Activated CD4-positive, alpha-beta T cell treated with anti-CD3 and anti-CD28 coated beads, Interleukin-2, amount 50 U/mL, for 16 hours (primary cell): ENCODE measurements at places on chromosomes 7 and 10.

DNA sequence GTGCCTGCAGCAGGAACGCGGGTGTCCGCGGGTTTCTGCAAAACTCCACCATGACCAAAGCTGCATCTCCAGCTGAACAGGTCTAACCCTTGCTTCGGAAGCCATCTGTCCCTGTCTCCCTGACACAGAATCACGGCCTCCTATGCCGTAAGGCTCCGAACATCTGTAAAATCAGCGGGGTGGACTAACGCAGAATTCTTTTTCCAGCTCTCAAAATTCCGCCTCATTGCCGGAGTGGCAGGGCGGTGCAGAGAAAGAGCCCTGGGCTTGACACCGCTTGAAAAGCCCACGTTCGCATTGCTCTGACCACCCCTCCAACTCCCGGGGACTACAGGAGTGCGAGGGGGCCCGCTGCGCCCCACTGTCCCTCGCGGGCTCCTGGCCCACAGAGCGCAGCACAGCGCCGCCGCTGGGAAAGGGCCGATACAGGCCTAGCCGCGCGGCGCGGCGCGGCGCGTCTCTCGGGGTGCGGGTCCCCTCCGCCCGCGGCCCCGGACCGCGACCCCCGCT lies 409 bp downstream of the DNMBP start:
- DNase-seq = no peak

DNA sequence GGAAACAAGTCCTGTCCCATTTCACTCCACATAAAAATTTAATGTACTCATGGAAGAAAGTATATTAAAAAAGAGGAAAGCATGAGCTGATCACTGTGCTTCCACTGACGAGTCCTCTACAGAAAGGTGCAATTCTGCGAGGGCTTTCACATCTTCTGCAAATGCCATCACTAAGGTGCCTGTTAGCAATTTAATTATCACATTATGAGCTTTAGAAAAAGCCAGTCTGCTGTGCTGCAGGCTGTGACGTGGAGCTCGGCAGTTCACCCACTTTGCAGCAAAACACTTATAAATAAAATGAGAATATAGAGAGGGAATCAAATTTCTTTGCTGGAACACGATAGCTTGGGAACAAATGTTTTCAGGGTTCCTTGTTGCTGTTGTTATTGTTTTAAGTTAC lies 22.5 kb upstream of the NEUROD6 start:
- DNase-seq = no peak

- DNase-seq = peak; percentile 40
Observed at GRCh38 chr10:12703813-12704212, 297.7 kb downstream of the CCDC3 start.

GRCh38 chr10:77045085-77045484 lies 592.5 kb downstream of the KCNMA1 start:
- DNase-seq = no peak

DNA sequence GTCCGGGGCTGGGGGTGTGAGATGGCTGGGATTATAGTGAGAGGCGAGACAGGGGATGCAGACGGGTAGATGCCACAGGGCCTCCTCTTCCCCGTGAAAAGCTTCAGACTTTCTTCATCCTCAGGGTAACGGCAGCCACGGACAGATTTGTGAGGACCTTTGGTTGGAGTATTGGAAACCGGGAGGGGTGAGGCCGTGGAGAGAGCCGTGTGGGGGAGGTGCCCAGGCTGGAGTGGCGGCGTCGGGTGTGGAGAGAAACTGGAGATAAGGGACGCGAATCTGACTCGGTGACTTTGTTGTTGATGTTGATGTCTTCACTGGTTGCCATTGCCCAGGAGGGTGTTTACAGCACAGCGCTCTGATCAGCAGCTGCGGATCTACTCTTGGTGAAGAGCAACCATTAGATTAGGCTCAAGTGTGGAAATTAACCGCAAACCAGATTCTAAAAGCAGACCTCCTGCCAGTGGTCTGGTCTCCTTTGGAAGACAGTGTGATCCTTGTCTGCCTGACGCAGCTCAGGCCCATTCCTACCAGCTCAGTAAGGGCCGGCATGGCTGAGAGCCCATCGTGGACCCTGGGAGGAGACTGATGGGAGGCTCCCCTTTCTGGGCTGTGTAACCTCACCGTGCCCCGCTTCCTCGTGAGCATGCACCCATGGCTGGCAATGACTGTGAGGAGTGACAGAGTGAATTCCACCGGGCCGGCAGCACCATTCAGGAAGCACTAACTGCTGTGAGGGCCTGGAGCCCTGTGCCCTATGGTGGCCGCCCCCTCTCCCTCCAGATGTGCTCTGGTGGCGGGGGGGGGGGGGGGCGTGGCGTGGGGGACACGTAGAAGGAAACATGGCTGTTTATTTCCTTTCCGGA lies 90.3 kb downstream of the INPP5A start:
- DNase-seq = no peak

DNA sequence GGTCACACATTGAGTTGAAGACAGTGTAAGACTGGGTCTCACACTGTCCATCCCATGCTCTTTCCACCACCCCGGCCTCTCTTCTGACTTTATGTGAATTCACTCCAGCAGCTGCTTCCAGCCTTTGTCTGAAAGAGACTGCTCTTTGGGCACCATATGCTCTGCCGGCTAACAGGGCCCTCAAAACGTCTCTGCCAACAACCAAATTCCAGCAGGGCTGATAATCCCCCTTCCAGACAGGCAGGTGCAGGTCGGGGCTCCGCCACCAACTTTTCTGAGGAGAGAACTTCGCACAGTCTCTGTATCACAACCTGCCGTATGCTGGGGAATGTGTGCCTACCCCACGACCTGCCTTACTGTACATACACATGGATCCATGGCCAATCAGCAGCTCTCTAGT lies 64.3 kb downstream of the PLXNA4 start:
- no peak for DNase-seq

DNA sequence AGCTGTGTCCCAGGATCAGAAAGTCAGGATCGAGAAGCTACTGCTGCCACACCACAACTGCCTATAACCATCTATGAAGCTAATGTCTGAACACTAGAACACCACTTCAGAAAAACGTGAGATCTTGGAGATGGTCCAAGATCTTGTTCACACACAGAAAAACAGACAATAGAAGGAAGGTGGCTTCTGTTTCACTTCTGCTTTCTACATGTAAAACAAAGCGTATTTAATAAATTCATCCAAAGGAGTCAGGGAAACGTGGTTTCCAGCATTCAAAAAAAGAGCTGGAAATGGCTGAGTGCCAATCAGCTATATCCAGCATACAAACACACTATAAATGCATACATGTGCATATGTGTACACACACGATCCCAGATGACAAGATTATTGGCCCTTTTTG lies 70.2 kb upstream of the CCDC71L start:
- no peak for DNase-seq

DNA sequence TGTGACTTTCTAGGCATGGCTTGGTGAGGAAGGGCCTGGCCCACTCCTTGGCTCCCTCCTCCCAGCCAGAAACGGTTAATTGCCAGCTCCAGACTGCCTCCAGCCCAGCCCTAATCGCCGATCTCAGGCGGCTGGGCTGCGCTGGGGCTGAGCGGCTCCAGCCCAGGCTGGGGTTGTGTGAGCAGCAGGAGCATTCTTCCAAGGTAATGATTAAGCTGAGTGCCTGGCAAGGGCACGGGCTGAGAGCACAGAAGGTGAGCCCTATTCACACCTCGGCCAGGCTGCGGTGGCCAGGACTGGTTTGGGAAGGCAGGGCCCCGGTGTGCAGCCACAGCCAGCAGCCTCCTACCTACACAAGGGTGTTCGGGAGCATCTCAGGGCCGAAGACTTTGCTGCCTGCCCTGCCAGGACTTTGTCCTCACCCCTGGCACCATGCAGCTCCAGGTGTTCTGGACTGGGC lies at the start of gene TMEM72:
Gene TMEM72, plus strand, starts transcription at position 257 of the 460 bp plus-strand sequence. Its CDS starts 176 bp downstream, at position 433.
- no peak for DNase-seq

DNA sequence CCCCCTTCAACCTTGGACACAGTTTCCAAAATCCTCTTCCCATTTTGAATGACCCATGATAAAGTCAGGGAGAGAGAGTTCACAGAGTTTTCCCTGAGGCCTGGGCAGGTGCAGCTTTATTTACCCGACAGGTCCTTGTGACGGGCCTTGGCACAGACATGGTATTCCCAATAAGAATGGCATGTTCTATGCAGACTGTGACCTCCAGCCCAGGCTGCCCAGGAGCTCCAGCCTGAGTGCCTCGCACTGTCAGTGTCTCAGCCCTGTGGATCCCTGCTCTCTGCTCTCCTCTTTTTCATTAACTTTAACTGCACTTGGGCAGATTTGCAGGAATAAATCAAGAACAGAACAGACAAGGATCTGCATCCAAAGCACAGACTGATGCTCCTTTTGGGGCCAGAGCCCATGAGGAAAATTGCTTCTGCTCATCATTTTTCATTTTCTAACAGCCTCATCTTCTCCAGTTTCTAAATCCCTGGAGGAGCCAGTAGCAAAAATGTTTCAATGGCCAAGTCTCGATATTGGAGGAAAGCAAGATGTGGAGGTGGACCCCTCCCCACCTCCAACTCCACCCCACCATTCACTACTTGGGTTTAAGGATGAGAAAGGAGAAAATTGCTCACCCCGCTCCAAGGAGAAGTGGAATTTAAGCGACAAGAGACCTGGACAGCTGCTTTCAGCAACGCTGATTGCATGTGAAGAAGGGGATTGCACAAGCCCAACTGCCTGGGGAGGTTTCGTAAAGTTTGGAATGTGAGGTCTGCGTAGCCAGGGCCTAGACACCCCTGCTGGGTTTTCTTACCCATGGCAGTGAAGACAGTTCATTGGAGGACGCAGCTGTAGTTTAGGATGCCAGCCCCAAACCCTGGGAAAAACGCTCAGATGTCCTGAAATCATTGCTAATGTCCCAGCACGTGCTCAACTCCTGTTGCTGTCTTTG lies 225.9 kb downstream of the WDR11 start:
- no peak for DNase-seq

DNA sequence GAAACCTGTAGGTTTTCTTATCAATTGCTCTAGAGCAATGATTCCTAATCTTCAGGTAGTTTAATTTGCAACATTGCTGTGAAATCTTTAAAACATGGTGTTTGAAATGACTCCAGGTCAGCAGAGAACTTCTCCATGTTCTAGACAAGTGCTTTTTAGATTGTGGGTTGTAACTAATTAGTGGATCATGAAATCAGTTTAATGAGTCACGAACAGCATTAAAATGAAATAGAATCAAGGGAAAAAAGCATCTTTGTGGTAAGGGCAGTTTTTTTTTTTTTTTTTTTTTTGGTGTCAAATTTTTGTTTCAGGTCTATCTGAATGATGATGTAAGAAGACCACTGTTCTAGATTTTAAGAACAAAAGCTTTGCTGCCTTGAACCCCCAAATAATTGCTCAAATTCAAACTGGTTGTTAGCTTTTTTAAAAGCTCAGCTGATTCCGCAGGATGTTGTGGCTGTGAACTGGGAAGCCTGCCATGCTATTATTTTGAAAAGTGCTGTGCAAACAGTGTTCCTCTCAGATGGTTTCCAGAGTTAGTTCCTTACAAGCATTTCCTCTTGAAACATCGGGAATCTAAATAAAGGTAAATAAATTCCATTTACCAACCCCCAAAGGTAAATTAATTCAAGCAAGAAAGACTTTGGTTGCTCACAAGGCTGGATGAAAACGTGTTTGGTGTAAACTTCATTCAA lies 13.1 kb upstream of the PDK4 start:
- DNase-seq = no peak

DNA sequence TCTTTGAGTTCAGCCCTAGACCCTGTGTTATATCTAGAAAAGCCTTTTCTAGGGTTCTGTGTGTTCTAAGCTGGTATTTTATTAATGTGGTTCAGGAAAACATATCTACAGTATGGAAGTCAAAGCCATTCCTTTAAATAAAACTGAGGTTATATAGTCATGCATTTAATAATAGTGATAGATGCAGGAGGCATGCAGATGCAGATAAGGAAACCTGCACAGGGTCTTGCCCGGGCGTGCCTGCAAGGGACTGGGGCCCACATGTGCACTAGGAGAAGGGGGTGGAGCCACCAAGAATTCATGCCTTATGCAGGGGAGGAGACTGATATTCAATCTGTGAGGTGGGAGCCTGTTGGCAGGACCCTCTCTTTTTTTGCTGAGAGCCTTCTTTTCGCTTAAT lies 171.5 kb downstream of the PRPF18 start:
- no peak for DNase-seq

GRCh38 chr10:26588611-26589010 lies 108.9 kb upstream of the PDSS1 start:
- no peak for DNase-seq

- no peak for DNase-seq
Observed at GRCh38 chr7:133837224-133837623, 289.9 kb upstream of the LRGUK start.

DNA sequence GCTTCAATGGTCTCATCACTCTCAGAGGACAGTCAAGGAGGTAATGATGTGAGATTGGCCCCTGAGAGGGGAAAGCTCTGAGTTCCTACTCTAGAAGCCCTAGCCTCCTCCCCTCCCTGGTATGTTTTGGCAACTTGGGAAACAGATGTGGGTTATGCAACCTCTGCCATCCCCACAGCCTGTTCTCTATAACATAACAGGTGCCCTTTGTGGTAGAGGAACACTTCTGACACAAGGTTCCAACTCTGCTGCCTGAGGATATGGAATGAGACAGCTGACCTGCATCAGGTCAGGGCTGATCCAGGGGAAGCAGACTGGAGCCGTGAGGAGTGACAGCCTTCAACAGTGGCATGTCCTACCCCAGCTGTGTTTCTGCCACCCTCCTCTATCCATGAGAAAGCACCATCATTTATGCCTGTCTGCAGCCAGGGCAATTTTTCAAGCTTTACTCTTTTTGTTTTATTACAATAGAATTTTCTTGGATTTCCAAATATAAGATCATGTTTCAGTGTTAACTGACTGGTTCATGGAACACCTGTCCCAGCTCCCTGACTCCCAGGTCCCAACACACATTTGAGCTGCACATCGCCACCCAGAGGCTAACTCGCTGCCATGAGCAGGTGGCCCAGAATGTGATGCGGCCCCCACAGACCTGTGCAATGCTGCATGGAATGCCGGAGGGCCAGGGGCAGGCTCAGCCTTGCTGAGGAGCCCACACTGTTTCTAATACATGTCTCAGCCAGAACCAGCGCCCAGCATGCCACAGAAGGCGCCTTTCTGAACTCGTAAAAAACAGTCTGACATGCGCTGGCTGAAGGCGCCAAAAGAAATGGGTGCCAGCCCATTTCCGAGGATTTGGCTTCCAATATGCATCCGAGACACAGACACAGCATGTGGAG lies 124.8 kb upstream of the CHST15 start:
- DNase-seq = no peak

DNA sequence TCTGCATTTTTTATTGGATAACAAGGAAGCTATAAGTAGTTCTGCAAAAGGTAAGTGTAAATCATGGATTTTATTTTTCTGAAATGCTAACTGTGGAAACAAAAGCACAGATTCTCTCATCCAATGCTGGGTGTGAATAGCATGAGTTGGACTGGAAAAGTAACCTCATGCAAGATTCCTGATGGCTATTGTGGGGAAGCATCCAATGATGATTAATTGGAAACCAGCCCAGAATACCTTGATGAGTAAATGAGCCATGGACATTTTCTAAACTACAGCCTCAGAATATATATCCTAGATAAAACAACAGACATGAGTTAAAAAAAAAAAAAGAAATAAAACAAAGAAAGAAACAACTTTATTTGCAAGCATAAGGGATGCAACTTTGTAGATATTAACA lies 934.6 kb downstream of the CCSER2 start:
- DNase-seq = no peak

GRCh38 chr7:45001138-45001694 lies 1.2 kb downstream of the CCM2 start:
- DNase-seq = peak; percentile 61

- no peak for DNase-seq
Observed at GRCh38 chr10:75541411-75541810, 110.0 kb downstream of the LRMDA start.
